CD8-positive, alpha-beta memory T cell (primary cell): ENCODE measurements at places on chromosomes 7 and 10.
A peak's percentile ranks its signal among the peaks of the same experiment; 100 is the strongest.

DNA sequence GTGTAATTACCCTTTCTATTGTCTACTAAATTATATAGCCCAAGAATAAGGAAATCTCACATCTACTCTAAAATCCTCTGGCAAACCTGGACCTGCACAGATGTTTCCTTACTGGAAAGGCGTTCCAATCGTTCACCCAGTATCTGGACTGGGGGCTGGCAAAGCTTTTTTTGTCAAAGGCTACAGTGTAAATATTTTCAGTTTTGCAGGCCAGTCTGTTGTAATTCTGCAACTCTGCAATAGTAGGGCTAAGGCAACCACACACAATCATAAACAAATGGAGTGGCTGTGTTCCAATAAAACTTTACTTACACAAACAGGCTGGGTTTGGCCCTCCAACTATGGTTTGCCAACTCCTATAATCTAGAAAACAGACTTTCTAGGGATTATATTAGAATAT, 56.2 kb downstream of the GLI3 start:
- no peak for DNase-seq

GRCh38 chr10:86918022-86918471, 39.4 kb downstream of the MMRN2 start:
- DNase-seq, result no peak

GRCh38 chr10:47140761-47141348, 159.1 kb upstream of the GDF10 start:
- DNase-seq, result no peak

GRCh38 chr7:100693312-100694097, 545 bp downstream of the GIGYF1 start:
- DNase-seq, result no peak

- no peak for DNase-seq
Measured at GRCh38 chr7:24325708-24326107, 41.7 kb downstream of the NPY start.

- no peak for DNase-seq
Measured at GRCh38 chr7:47502240-47502877, 79.6 kb downstream of the TNS3 start.

GRCh38 chr10:86043236-86043635, 323.4 kb downstream of the GRID1 start:
- DNase-seq, result no peak

DNA sequence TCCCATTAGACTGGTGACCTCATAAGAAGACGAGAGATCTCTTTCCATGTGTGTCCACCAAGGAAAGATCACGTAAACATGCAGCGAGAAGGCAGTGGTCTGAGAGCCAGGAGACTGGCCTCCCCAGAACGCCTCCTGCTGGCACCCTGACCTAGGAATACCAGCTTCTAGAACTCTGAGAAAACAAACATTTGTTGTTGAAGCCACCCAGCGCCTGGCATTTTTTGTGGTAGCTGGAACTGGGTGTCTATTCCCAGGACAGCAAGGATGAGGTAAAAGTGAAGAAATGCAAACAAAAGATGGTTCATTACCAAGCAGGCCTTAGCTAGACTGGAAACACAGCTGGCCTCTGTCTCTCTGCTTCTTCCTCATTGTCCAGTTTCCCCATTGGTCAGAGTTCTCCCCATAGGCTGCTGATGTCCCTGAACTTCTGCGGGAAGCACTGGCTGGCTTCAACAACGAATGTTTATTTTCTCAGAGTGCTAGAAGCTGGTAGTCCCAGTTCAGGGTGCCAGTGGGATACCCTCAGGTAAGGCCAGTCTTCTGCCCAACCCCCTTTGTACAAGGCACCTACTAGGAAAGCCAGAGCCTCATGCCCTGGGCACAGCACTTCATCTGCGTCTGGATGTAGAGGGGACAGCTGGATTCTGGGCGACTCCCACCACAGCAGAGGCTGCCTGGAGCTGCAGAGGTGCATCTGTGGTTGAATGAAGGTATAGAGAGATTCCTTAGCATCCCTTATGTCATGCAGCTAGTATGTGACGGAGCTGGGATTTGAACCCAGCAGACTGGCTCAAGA, 304.9 kb downstream of the TCERG1L start:
- no peak for DNase-seq

DNA sequence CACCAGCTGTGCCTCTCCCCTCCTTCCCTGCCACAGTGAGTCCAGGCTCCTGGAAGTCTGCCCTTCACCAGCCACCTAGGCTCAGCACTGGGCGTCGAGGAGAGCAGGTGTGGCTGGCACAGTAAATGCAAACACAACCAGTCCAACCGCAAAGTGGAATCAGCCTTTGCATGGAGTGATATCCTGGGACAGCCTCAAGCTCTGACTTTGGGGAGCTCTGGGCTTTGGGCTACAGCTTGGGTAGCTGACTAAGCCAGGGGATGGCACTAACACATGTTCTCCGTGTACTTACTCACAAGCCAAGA, 312.4 kb downstream of the KCNMA1 start:
- no peak for DNase-seq

DNA sequence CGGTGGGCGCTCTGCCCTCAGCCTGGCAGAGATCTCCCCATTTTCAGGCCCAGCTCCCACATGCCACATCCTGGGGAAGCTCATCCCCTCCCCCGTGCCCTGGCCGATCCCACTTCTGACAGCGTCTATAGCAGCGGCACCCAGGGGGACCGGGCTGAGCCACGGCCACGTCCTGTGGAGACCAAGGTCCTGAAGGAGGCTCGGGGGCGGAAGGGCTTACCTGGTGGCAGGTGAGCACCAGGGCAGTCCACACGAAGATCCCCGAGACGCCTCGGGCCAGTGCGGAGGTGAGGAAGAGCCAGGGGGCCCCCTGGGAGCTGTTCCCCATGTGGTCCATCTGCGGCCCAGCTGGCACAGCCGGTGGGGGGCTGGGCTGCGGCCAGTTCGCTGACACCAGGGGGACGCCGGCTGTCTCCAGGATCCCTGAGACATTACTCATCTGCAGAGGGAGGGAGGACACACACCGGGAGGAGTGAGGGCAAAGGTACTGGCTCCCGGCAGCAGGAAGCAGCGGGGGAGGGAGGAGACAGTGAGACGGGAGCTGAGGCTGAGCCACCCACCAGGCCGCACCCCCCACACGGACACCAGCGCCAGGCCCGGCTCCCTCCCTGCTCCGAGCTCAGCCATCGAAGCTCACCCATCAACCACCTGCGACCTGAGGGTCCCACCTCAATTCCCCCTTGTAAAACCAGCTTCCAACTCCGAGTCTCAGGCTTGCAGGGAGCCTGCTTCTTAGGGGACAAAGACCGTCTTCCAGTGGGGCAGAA, 776 bp downstream of the TMEM184A start:
- DNase-seq, result no peak

GRCh38 chr10:62573929-62574328, 199.8 kb downstream of the ZNF365 start:
- no peak for DNase-seq

DNA sequence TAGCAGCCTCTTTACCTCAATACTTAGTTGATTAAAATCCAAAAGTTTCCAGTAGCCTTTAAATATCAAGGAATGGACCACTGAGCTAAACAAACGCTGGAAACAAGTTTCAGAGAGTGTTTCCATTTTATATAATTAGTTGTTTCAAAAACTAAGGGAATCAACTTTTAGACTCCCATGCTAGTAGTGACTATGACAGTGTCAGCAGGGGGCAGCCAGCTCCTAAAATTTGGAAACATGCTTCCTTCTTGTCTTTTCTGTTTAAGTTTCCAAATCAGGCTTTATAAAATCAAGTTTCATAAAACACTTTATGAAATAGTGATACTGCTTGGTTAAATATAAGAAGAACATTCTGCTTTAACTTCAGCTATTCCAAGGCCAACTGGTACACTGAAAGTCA, 138.2 kb upstream of the TMEM229A start:
- DNase-seq, result no peak

DNA sequence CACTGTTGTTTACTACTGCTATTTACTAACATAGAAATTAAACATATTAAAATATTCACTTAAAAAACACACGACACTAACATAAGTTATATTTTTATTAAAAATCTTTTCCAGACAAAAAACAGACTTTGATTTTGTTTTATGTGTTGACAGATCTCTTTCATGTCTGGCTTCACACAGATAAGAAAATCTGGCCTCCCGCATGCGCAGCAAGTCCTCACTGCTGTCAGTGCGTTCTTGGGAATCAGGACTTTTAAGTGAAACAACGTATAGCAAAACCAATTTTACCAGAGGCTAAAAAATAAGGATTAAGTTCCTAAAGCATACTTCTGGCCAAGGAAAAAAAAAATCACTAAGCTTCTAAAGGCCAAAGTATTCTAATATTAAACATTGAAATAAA, 1.2 kb upstream of the IDI1 start:
- peak; percentile 24 for DNase-seq
